ENCODE measurements at places on chromosomes 6 and 20. TPM values are rescaled to one million over a fixed set of nuclear protein-coding genes. Genes with fewer than 3 reads are reported as not detected.
A peak's percentile ranks its signal among the peaks of the same experiment; 100 is the strongest.

DNA sequence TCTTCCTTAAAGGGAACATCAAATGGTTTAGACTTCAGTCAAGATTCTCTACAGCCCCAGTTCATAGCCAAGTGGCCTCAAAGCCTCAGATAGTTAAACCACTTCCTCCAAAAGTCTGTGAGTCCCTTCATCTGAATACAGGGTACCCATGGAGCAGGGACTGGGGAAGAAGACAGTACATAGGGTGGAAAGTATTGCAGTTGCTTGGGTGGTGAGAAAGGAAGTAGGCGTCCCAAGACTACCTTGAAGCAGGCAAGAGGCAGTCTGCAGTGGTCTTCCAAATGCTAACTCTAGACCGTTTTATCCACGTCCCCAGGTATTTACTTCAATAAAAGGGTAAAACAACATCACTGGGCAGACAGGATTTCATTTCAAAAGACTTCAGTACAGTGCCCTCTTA, 2.0 kb downstream of the FYN start:
- peak; percentile 49 for DNase-seq

GRCh38 chr20:53901064-53901463, 169.3 kb downstream of the BCAS1 start:
- no peak for DNase-seq

GRCh38 chr6:43278524-43279078, 19.5 kb upstream of the SLC22A7 start:
- DNase-seq = no peak

- DNase-seq = no peak
These were observed 47.1 kb downstream of the ASCC3 start for GRCh38 chr6:100833972-100834574.

- no peak for DNase-seq
These were observed 259.8 kb upstream of the SOX4 start for GRCh38 chr6:21333715-21334114.

- no peak for DNase-seq
These were observed 277.6 kb upstream of the PRDM1 start for GRCh38 chr6:105808571-105808970.

SAMD3 gene
- total RNA-seq = 70.5 TPM

NRSN1 gene
- total RNA-seq = not detected

C6orf141 gene
- total RNA-seq = not detected

C4A gene
- total RNA-seq = 3.3 TPM
